ENCODE measurements at places on chromosomes 6 and 20.

DNA sequence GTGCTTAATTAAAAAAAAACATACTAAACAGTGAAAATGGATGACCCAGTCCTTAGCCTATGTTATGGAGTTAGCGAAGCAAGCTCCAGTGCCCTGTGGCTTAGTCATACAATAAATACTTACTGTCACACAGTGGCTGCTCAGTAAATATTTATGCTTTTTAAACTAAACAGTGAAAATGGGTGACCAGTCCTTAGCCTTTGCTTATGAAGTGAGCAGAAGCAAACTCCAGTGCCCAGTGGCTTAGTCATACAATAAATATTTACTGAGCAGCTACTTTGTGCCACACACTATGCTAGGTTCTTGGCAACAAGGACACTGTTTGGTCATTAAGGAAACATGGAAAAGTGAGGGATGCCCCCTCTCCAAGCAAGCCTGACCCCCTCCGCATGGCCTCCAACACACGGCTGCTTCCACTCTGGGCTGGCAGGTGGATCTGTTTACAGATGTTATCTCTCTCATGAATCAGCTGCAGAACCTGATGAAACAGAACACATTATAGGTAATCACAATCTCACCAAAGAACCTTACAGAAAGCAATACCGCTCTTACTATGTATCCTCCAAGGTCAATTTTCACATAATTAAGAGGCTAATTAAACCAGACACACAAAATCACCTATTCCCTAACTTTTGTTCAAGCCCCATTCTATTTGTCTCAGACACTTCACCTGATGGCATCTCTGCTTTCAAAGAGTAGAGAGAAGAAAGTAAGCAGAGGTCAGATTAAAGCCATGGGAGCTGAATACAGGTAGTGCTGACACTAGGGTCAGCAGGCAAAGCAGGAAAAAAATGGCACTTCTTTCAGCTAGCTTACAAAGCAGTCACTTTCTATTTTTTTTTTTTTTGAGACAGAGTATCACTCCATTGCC, 27.3 kb downstream of the CDK5RAP1 start:
- no peak for DNase-seq

GRCh38 chr20:20497242-20497978, 129.5 kb downstream of the INSM1 start:
- DNase-seq: no peak

- DNase-seq: no peak
Observed at GRCh38 chr20:2558581-2559278, 22.4 kb downstream of the TMC2 start.

DNA sequence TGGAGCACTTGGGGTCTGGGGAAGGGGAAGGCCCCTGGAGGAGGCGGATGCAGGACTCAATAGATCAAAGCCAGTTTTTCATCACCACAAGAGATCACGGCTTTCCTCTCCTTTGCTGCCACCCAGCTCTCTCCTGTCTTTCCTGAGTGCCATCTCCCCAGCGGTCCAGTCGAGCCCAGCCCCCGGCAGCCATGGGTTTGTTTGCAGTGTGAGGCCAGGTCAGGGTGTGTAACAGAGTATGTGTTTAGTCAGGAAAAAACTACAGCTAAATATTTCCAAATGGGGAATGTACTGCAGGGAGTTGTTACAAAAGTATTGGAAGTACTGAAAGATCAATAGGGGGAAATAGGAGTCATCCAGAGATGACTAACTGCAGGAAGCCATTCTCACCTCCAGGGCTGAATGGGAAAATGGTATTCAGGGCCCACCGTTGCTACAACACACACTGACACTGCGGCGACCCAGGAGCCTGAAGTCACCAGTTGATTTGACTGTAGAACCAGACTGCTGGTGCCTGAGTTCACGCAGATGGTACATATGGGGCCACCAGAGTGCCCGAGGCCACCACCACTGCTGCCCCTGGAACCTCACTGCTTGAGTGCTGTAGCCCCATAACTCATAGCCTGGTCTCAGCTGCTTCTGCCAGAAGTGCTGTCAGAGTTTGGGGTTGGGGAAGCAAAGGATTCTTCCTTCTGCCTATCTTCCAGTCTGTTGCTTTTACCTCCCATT, 23.6 kb upstream of the FANCE start:
- no peak for DNase-seq

- no peak for DNase-seq
Observed at GRCh38 chr6:170128346-170128745, 162.5 kb downstream of the DLL1 start.

DNA sequence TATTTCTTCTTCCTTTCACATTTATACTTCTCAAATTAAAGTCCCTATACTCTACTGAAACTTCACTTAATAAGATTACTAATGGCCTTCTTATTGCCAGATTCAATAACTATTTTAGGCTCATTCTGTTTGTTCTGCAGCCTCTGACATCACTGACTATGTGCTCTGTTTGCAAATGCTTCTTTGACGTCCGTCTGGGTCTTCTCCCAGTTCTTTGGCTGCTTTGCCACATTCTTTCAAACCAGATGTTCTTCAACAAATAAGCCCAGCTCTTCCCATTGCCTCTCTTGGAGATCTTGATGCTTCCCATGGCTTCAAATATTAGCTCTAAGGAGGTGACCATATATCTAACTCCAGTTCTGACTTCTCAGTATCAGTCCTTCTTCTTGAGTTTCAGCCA, 117.4 kb downstream of the BTBD9 start:
- no peak for DNase-seq

DNA sequence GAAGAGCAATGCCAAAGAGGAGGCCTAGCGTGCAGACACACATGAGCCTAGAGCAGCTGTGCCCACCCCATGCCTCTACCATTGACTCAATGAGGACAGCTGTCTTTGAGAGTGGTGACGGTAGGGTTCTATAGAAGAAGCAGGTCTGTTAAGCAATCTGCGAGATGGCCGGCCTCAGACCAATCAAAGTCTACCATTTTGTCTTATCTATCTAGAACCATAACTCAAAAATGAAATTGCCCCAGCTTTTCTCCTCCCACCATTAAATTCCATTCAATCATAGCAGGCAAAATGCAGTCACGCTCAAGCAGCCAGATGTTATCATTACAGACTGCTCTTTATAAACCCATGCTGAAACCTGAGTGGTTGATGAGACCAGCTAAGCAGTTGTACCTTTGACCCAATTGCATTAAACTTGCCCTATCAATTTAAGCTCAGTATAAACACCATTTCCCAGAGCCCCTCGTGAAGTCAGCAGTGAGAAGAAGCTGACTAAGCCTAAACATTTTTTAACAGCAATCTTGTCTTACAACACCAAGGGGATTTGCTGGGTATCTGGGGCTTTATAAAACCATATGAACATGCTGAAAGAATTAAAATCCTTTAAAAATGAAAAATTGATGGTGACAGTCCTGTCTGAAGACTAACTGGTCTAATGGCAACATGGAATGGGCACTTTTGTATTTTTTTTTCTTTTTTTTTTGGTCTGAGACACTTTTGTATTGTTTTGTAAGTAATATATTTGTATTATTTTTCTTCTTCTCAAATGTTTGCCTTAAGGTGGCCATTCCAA, 57.5 kb downstream of the FOXC1 start:
- no peak for DNase-seq

DNA sequence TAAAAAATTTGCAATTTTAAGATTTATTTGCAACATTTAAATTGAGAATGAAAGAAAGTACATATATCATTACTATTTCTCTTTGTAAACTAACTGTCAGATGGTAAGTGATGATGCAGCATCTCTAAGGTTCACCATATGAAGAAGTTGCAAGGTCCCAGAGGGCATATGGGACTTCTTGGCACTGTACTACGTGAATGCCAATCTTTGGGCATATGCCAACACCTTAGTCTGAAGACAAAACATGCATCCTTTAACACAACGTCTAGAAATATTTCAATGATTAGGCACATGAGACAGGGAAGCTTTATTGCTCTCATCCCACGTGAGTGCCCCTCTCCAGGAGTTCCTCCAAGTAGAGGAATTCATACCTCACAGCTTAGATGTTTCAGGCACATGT, 66.8 kb downstream of the CDK19 start:
- DNase-seq: no peak

- no peak for DNase-seq
Observed at GRCh38 chr20:58519940-58520712, 4.9 kb upstream of the APCDD1L start.

DNA sequence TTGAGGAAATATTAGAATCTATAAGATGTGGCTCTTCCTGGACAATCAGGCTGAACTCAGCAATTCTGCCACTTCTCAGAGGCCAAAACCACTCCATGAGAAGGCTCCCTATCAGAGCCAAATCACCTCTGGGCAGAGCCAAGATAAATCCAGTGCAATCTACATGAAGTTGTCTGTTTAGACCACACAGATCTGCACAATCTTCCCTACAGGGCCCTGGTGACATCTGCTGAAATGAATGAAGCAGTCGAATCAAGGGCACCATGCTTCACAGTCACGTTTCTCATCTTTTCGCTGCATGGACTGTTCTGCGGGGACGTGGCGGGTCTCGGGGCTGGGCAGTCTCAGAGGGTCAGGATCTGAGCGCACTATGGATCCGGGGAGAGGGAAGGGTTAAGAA, 60.1 kb upstream of the CD93 start:
- no peak for DNase-seq

GRCh38 chr6:150735341-150735851, 130.1 kb upstream of the MTHFD1L start:
- no peak for DNase-seq

DNA sequence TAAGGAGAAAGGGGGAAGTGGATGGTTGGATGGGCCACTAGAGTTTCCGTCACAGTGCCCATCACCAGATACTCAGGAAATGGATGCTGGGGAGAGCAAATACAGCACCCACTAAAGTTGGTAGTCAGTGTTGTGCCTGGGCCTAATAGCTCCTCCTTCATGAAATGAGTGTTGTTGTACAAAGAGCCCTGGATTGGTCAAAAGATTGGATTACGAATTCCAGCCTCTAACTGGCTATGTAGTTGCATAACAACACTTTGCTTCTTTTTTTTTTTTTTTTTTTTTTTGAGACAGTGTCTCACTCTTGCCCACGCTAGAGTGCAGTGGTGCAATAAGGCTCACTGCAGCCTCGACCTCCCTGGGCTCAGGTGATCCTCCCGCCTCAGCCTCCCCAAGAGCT, 27.4 kb downstream of the KCNG1 start:
- no peak for DNase-seq

GRCh38 chr6:71153755-71154325, 134.8 kb upstream of the OGFRL1 start:
- no peak for DNase-seq

DNA sequence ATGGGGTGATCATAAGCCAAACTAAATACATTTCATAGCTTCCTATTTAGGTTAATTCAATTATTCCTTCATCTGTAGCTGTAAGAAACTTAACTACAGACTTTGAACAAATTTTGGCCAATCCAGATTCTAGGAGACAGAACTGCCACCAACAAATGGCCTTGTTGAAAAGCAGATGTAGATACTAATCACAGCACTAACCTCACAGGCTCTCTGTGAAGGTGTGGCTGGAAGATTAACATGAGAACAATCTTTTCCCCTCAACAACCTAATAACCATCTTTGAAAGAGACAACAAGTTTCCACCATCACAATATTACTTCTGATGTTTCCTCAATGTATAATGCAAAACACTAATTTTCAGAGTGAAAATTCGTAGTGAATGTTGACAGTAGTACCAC, 87.8 kb downstream of the SESN1 start:
- no peak for DNase-seq

- no peak for DNase-seq
Observed at GRCh38 chr6:158165919-158166416, 2.1 kb downstream of the SERAC1 start.

DNA sequence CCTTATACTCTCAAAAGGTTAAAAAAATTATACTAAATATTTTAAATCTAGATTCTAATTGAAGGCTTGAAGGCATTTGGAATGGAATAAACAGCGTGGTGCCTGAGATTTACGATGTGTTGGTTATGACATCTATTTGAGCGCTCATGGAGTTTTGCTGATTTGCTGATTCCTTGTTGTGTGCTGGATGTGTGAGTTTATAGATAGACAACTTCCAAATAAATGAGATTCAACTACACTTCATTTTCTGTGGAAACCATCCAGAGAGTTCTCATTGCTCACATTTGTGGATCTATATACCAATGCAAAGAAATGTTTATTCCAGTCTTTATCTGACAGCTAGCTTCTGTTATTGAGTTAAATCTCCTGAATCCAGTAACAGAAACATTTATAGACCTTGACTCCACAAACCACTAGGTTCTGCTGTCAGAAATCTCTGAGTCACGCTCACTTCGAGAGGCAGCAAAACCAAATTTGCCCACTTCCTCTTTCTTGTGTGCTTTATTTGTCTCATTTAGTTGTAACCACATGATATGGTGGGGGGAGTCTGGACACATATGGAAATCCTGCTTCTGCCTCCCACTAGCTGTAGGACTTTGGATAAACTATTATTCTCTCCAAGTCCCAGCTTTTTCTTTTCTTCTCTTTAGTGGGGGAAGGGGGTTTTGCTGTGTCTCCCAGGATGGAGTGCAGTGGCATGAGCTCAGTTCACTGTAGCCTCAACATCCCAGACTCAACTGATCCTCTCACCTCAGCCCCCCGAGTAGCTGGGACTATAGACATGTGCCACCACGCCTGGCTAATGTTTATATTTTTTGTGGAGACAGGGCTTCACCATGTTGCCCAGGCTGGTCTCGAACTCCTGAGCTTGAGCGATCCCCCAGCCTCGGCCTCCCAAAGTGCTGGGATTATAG, 54.5 kb downstream of the IPCEF1 start:
- no peak for DNase-seq

GRCh38 chr6:45718131-45718530, 297.5 kb downstream of the CLIC5 start:
- no peak for DNase-seq

DNA sequence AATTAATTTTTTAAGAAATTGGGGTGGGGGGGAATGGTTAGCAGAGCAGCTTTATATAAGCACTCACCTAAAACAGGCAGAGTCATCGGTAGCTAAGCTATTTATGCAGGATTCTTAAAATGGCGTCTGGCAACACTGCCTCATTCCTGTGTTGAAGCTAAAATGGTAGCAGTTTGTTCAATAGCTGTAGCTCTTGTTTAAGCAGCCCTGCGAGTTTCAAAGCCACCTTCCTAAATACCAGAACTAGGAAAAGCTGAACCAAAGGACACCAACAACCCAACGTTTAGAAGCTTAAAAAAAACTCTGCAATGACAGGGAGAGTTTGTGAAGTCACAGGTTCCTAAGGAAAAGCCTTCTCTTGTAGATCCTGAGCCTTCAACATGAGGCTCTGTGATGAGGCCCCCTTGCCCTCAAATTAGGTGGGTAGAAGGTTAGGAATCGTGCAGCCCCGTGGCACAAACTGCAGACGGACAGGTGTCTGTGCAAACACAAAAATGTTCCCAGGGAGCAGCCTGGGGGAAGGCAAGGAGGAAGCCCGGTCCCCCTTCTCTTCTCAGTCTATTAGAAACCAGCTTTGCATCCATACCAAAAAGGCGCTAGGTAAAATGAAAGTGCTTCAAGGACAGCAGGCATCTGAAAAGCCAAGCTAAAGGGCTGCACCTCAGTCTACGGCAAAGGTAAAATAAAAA, 4.7 kb downstream of the ZMYND8 start:
- no peak for DNase-seq
